Mammary epithelial cell (primary cell): ENCODE measurements at places on chromosomes 3 and 15.
A peak's percentile ranks its signal among the peaks of the same experiment; 100 is the strongest.

DNA sequence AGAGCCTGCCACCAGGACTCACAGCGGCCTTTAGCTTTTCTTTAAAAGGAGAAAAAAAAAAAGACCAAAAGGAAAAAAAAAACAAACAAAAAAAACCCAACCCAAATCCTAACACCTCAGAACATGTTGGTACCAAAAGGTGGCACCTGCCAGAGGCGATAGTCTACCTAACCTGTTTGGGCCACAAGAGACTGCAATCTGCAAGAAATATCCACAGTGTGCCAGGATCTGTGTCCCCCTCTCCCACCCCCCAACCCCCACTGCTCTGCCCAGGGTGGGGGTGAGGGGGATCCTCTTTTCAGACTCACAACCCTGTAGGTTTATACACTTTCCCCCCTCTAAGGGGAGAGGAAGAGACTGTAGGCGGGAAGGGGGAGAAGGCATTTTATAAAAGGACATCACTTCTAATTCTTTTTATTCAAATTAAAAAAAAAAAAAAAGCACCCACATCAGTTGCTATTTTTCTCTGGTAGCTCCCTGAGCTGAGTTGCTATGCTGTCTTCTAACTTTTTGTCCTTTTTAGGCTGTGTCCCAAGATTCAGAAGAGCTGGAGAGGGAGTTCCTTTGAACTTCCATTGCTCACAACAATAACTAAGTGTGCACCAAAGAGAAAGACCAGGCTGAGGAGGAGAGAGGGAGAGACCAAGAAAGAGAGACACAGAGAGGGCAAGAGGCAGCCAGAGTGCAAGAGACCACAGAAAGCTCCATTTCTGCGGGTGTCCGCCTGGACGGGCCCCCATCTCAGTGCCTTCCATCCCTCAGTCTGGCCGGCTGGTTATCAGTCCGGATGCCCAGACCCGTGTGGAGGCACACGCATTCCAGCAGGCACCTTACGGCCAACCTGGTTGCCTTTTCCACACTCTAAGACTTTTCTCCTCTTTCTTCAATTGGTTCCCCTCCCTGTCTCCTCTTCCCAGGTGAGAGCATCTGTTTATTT is 48.9 kb downstream of the TLE3 start:
- no peak for DNase-seq

DNA sequence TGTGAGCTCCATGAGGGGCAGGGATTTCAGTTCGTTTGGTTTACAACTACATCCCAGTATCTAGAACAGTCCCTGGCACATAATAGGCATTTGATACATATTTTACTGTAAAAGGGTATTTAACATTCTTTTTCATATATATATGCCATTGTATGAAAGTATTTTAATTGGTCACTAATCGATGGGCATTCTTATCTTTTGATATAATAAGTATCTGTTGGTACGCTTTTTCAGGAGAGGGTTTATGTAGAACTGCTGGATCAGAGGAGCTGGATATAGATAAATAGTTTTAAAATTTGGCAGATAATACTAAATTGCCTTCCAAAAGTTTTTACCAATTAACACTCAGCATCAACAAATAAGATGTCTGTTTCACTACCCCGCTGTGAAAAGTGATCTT is 978 bp upstream of the RSL24D1 start:
- no peak for DNase-seq

- DNase-seq, result peak; percentile 77
Measured at GRCh38 chr3:149585401-149585726, 72.5 kb downstream of the WWTR1 start.

DNA sequence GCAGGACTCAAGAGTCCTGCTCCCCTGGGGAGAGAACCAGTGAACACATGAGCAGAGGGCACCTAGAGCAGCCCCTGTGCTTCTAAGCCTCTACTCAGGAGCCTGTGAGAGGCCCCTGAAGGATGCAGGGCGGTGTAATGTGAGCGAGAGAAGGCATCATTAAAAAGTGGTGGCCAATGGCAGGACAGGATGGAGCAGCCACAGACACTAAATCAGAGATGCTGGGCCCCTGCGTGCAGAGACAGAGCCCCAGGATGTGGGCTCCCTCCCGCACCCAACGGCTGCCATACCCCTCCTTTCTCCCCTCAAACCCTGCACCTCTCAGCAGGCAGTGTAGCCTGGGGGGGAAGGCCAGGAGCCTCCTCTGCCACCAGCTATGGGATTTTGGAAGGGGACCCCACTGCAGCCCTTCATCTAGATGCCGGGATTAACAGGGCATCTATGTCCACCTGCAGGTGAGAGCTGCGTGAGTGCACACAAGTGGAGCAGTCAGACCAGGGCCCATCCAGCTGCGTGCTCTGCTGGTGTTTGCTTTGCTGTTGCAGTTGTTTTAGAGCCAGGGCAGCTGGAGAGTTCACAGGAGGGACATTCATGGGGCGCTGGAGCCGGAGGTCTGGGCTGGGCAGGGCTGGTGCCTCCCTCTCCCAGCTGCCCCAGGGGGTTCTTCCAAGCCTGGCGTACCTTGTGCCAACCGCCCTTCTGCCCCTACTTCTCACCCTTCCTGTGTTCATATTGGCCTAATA is 5.1 kb upstream of the IQSEC1 start:
- DNase-seq, result no peak

GRCh38 chr3:188124184-188124583 is 29.8 kb upstream of the LPP start:
- peak; percentile 53 for DNase-seq
